ENCODE measurements at places on chromosomes 7 and 10. TPM values are rescaled to one million over a fixed set of nuclear protein-coding genes. Genes with fewer than 3 reads are reported as not detected.

MEST gene
- 0.55 TPM for total RNA-seq

SFRP4 gene
- total RNA-seq = not detected

- no peak for DNase-seq
Measured at GRCh38 chr7:26514633-26515032, 223.0 kb downstream of the SNX10 start.

DNA sequence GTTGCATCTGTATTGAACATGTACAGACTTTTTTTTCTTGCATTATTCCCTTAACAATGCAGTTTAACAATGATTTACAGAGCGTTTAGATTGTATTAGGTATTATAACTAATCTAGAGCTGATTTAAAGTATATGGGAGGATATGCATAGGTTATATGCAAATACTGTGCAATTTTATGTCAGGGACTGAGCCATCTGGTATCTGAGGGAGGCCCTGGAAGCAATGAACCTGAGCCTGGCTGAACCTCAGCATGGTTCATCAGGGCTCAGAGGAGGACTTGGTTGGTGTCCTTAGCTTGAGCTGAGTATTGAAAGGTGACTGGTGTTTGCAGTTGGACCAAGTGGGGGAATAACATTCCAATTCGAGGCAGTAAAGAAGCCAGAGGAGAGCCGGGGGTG is 4.8 kb downstream of the ADCK2 start:
- no peak for DNase-seq

Measured in activated CD4-positive, alpha-beta memory T cell treated with anti-CD3 and anti-CD28 coated beads, Interleukin-2, amount 10 ng/mL, durations not matched to agents 7 days and 5 days (primary cell).